ENCODE measurements at places on chromosomes 1 and 21.

- H3K27ac ChIP-seq, result no peak overlapping the region
- H3K27me3 ChIP-seq, result peaks cover 15% of the 10 kb centered on the region
- no peak for DNase-seq
- peaks cover 1% of the 10 kb centered on the region for H3K4me1 ChIP-seq
- no peak overlapping the region for H3K4me3 ChIP-seq
These were observed 3.1 kb downstream of the GJA5 start for GRCh38 chr1:147757015-147757990.

- H3K27ac ChIP-seq, result no peak overlapping the region
- DNase-seq, result no peak
- H3K4me3 ChIP-seq, result no peak overlapping the region
- no peaks in the 10 kb centered on the region for H3K27me3 ChIP-seq
- H3K4me1 ChIP-seq, result peaks cover 59% of the 10 kb centered on the region
These were observed 6.3 kb downstream of the ASPM start for GRCh38 chr1:197140121-197140520.

- H3K27me3 ChIP-seq, result peaks cover 9% of the 10 kb centered on the region
- no peak for DNase-seq
- H3K36me3 ChIP-seq, result no peaks in the 10 kb centered on the region
- H3K27ac ChIP-seq, result no peak overlapping the region
- no peaks in the 10 kb centered on the region for H3K4me1 ChIP-seq
These were observed 157.6 kb upstream of the PKN2 start for GRCh38 chr1:88526456-88526855.

- H3K27ac ChIP-seq, result no peak overlapping the region
- no peaks in the 10 kb centered on the region for H3K27me3 ChIP-seq
- no peaks in the 10 kb centered on the region for H3K36me3 ChIP-seq
- peaks cover 3% of the 10 kb centered on the region for H3K4me1 ChIP-seq
These were observed 86.1 kb upstream of the S1PR1 start for GRCh38 chr1:101150670-101151069.

- H3K4me3 ChIP-seq, result no peak overlapping the region
- H3K36me3 ChIP-seq, result no peaks in the 10 kb centered on the region
- no peaks in the 10 kb centered on the region for H3K4me1 ChIP-seq
- no peak for DNase-seq
- H3K27ac ChIP-seq, result no peak overlapping the region
- H3K27me3 ChIP-seq, result peaks cover 1% of the 10 kb centered on the region
These were observed 13.4 kb upstream of the SLC25A44 start for GRCh38 chr1:156180471-156180870.

DNA sequence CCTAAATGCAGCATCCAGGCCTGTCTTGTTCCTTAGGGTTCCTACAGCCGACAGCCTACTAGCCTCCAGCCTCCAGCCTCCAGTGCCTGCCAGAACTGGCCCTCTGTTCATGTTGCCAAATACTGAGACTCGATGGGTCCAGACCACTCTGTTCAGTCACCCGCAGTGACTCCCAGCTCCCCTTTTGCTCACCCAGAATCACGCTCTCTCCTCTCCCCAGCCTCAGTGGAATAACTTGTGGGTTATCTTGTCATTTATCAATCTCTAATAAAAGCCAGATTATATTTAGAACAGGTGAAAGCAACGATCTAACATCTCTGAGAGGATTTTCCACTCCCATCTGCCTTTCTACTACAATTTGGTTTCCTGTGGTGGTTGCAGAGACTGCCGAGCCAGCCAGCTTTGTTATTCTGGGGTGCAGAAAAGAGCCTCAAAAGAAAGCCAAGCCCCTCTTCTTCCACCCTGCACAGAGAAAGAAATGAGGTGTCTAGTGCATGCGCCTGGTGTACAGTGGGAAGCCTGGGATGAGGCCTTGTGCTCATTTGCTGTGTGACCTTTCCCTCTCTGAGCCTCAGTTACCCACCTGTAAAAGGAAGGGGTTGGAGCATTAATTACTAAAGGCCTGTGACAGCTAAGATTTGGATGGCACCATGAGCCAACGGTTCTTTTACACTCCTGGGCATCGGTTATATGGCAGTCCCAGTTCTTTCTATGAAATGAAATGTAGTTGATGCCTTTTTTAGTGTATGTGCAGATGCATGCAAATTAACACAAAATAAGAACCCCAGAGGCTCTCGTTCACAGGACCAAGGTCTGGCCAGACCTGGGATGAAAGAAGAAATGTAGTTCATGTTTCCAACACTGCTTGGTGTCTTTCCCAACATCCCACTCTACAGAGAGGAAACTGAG is 42.9 kb upstream of the ID3 start:
- H3K4me3 ChIP-seq, result no peak overlapping the region
- H3K27me3 ChIP-seq, result no peaks in the 10 kb centered on the region
- no peaks in the 10 kb centered on the region for H3K36me3 ChIP-seq
- peaks cover 60% of the 10 kb centered on the region for H3K4me1 ChIP-seq

GRCh38 chr1:227228201-227228600 is 90.1 kb downstream of the CDC42BPA start:
- no peak overlapping the region for H3K27ac ChIP-seq
- H3K4me3 ChIP-seq, result no peak overlapping the region
- H3K27me3 ChIP-seq, result peaks cover 8% of the 10 kb centered on the region
- no peaks in the 10 kb centered on the region for H3K36me3 ChIP-seq
- DNase-seq, result no peak
- no peaks in the 10 kb centered on the region for H3K4me1 ChIP-seq

- no peaks in the 10 kb centered on the region for H3K27me3 ChIP-seq
- H3K4me3 ChIP-seq, result no peak overlapping the region
- DNase-seq, result no peak
- peaks cover 7% of the 10 kb centered on the region for H3K4me1 ChIP-seq
These were observed 99.4 kb downstream of the UCHL5 start for GRCh38 chr1:192959657-192960186.

- DNase-seq, result peak; percentile 70
- H3K4me3 ChIP-seq, result no peak overlapping the region
- peaks cover 5% of the 10 kb centered on the region for H3K27me3 ChIP-seq
- no peak overlapping the region for H3K27ac ChIP-seq
- H3K4me1 ChIP-seq, result no peaks in the 10 kb centered on the region
- no peaks in the 10 kb centered on the region for H3K36me3 ChIP-seq
These were observed 24.8 kb upstream of the TMEM51 start for GRCh38 chr1:15128520-15129313.

DNA sequence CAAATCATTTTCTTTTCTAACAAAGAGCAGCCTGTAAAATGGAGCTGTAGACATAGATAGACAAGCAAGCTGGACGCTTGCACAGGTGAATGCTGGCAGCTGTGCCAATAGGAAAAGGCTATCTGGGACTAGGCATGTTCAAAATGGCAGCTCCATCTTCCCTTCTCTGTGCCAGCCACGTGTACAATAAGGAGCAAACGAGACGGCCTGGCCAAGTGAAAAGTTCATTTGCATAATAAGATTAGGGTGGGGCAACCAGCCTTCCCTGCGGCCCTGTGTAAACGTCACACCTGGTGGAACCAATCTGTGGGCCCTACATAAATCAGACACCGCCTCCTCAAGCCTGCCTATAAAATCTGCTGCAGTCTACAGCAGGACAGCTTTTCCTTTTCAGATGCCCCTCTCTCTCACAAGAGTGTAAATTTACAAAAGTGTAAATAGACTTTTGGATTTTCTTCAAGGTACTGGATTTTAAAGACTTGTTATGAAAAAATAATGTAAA is 16.6 kb upstream of the EDEM3 start:
- no peak overlapping the region for H3K4me3 ChIP-seq
- no peaks in the 10 kb centered on the region for H3K27me3 ChIP-seq
- no peaks in the 10 kb centered on the region for H3K4me1 ChIP-seq
- no peak overlapping the region for H3K27ac ChIP-seq

- H3K4me3 ChIP-seq, result no peak overlapping the region
- H3K36me3 ChIP-seq, result no peaks in the 10 kb centered on the region
- no peak overlapping the region for H3K27ac ChIP-seq
- H3K27me3 ChIP-seq, result no peaks in the 10 kb centered on the region
- DNase-seq, result no peak
These were observed 6.3 kb downstream of the NME7 start for GRCh38 chr1:169361281-169361680.

- H3K36me3 ChIP-seq, result no peaks in the 10 kb centered on the region
- no peaks in the 10 kb centered on the region for H3K27me3 ChIP-seq
These were observed 52.1 kb downstream of the C4BPA start for GRCh38 chr1:207156095-207156494.

DNA sequence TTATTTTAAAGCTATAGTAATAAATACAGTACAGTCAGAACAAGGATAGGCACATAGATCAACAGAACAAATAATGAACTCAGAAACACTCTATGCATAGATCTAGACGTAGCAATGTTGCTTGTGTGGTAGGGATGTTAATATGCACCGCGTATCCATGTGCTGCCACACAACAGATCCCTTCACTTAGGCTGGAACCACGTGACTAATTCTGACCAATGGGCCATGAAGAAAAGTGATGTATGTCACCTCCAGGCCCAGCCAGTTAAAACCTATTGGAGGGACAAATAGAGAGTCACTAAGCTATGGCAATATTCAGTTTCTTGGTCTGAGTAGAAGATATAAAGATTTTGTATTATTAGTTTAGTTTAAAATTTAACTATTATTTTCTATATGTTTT is 91.4 kb downstream of the ADAMTS1 start:
- no peaks in the 10 kb centered on the region for H3K4me1 ChIP-seq
- no peaks in the 10 kb centered on the region for H3K36me3 ChIP-seq
- DNase-seq, result no peak
- H3K4me3 ChIP-seq, result no peak overlapping the region
- H3K27ac ChIP-seq, result no peak overlapping the region

DNA sequence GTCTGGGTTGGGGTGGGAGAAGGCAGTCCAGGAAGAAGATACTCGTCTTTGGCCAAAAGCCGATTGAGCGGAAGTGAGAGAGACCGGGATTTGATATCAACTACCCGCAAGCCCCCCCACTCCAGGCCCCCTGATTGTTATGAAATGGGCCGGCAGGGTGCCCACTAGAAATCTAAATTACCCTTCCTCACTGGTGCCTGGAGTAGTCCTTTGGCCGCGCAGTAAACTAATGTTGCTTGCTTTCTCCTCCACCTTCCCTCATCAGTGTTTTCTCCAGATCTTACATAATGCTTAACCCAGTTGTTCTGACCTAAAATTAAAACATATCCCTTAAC is 119.2 kb upstream of the BARHL2 start:
- no peak overlapping the region for H3K4me3 ChIP-seq
- H3K27ac ChIP-seq, result no peak overlapping the region
- H3K4me1 ChIP-seq, result no peaks in the 10 kb centered on the region
- H3K36me3 ChIP-seq, result no peaks in the 10 kb centered on the region
- DNase-seq, result no peak
- H3K27me3 ChIP-seq, result no peaks in the 10 kb centered on the region

DNA sequence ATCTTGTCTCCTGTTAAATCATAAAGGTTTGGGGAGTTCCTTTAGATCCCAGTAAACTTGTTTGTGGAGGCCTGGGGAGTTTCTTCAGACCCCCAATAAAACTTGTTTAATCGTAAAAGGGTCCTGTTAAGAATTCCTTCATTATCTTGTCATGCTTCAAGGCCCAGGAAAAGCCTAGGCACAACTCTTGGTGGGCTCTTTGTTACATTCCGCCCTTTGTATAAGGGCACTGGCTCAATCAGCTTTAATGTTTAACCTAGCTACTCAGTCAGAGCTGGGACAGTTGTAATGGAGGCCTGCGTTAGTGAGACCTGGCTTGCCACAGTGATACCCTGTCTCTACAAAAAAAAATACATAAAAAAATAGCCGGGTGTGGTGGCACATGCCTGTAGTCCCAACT is 77.2 kb downstream of the MPZL1 start:
- H3K36me3 ChIP-seq, result no peaks in the 10 kb centered on the region
- H3K27me3 ChIP-seq, result no peaks in the 10 kb centered on the region
- no peak for DNase-seq
- no peak overlapping the region for H3K4me3 ChIP-seq
- peaks cover 17% of the 10 kb centered on the region for H3K4me1 ChIP-seq

- DNase-seq, result no peak
- peaks cover 33% of the 10 kb centered on the region for H3K4me1 ChIP-seq
- H3K36me3 ChIP-seq, result no peaks in the 10 kb centered on the region
- no peaks in the 10 kb centered on the region for H3K27me3 ChIP-seq
These were observed 2.3 kb upstream of the ATP2B4 start for GRCh38 chr1:203624341-203624712.

DNA sequence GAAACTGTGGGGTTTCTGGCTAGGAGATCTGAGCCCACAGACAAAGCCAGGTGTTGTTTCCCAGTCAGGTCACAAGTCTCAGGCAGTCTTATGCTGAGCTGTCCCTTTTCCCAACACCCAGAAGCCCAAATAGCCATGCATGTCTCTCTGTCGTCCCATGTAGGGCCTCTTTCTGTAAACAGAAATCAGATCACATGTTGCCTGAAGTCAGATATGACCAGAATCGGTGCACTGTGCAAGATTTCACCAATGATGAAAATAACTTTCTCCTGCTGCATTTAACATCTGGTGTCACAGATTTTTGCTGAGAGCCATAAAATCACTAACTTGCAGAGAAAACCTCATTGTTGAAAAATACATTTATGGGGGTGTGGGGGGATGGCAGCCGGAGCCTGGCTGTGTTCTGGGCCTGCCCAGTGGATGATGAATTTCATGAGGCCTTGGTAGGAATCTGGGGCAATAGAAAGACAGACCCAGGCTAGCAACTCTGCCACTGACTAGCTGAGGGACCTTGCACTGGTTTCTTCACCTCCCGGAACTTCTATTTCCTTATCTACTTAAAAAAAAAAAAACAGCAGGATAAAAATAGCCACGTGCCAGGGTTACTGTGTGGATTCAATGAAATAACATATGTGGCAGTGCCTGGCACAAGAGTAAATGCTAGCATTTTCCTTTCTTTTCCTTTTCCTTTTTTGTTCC is 158.8 kb upstream of the NFIA start:
- H3K27ac ChIP-seq, result no peak overlapping the region
- H3K4me1 ChIP-seq, result no peaks in the 10 kb centered on the region
- no peaks in the 10 kb centered on the region for H3K27me3 ChIP-seq
- DNase-seq, result no peak

DNA sequence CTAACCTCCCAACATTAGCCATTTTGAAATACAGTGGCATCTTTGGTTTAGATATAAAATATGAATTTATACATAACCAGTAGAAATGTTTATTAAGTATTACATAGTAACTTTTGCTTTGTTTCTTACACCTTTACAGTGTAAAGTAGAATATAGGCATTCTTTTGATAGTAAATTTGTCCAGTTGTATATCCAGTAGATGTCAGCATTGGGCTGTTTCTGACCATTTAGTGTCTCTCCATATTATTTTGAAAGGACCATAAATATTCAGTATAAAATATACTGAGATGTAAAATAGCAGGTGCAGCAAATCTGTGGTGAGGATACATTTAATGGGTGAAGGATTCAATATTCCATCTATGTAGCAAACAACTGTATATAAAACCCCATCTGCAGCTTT is 115.8 kb upstream of the ZRANB2 start:
- DNase-seq, result no peak
- no peak overlapping the region for H3K4me3 ChIP-seq
- no peaks in the 10 kb centered on the region for H3K4me1 ChIP-seq
- H3K27ac ChIP-seq, result no peak overlapping the region

GRCh38 chr1:203156280-203156679 is 19.3 kb downstream of the MYBPH start:
- peaks cover 20% of the 10 kb centered on the region for H3K27me3 ChIP-seq
- no peak for DNase-seq
- H3K4me1 ChIP-seq, result no peaks in the 10 kb centered on the region
- no peaks in the 10 kb centered on the region for H3K36me3 ChIP-seq
- no peak overlapping the region for H3K4me3 ChIP-seq

GRCh38 chr1:64757213-64757612 is 12.3 kb downstream of the RAVER2 start:
- H3K4me3 ChIP-seq, result no peak overlapping the region
- H3K27ac ChIP-seq, result no peak overlapping the region
- DNase-seq, result no peak
- H3K27me3 ChIP-seq, result no peaks in the 10 kb centered on the region
- no peaks in the 10 kb centered on the region for H3K4me1 ChIP-seq
- no peaks in the 10 kb centered on the region for H3K36me3 ChIP-seq
